Activated T-cell treated with anti-CD3 and anti-CD28 coated beads, Interleukin-2, amount 50 U/mL, for 72 hours (primary cell): ENCODE measurements at places on chromosomes 16 and 17. TPM values are rescaled to one million over a fixed set of nuclear protein-coding genes. Genes with fewer than 3 reads are reported as not detected.

The HOXB3 gene
- total RNA-seq: 8.1 TPM

The CA5A gene
- not detected for total RNA-seq

The PKMYT1 gene
- total RNA-seq: 112 TPM

The RPL19 gene
- 2,889 TPM for total RNA-seq

The CCL7 gene
- not detected for total RNA-seq

The GRAPL gene
- 2.8 TPM for total RNA-seq

The TK1 gene
- 90.9 TPM for total RNA-seq
